ENCODE measurements at places on chromosomes 2 and 18.

DNA sequence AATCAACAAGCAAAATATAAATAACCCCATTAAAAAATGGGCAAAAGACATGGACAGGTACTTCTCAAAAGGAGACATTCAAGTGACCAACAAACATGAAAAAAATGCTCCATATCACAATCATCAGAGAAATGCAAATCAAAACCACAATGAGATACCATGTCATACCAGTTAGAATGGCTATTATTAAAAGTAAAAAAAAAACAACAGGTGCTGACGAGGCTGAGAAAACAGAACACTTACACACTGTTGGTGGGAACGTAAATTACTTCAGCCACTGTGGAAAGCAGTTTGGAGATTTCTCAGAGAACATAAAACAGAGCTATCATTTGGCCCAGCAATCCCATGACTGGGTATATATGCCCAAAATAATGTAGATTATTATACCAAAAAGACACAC lies 69.1 kb downstream of the CWC22 start:
- DNase-seq = no peak

DNA sequence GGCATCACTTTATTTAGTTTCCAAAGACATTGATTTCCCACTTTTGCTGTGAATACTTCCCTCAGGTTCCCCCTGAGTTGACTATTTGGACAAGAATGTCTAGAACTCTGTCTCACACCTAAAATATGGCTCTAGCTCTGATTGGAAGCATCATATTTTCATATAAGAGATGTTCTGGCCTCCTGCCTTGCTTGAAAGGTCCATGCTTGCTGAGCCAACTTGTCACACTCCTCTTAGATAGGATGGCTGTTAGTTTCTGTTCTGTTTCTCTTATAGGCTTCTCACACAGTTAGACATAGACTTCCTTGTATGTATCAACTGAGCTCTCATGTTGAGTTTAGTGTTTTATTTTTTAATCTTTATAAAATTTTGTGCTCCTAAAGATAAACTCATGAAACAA lies 87.1 kb downstream of the CNTNAP5 start:
- DNase-seq = no peak

DNA sequence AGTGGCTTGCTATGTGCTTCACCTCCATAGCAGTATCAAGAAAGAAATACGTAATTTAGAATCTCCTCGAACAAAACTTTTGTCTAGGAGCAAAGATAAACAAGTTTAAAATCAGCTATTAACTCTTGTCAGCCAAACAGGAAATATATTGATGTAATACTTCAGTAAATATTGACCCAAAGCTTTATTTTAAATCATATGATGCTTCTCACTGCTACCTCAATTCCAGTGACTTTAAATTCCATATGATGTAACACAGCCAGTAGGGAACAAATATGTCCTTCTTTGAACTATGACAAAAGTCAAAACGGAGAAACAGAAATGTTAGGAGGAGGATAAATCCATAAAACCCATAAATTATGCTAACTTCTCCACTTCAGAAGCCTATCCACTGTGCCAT lies 7.2 kb downstream of the RNF103 start:
- no peak for DNase-seq

GRCh38 chr2:85702172-85702571 lies 8.0 kb downstream of the GNLY start:
- no peak for DNase-seq

GRCh38 chr2:219296631-219297391 lies 12.4 kb downstream of the PTPRN start:
- no peak for DNase-seq

DNA sequence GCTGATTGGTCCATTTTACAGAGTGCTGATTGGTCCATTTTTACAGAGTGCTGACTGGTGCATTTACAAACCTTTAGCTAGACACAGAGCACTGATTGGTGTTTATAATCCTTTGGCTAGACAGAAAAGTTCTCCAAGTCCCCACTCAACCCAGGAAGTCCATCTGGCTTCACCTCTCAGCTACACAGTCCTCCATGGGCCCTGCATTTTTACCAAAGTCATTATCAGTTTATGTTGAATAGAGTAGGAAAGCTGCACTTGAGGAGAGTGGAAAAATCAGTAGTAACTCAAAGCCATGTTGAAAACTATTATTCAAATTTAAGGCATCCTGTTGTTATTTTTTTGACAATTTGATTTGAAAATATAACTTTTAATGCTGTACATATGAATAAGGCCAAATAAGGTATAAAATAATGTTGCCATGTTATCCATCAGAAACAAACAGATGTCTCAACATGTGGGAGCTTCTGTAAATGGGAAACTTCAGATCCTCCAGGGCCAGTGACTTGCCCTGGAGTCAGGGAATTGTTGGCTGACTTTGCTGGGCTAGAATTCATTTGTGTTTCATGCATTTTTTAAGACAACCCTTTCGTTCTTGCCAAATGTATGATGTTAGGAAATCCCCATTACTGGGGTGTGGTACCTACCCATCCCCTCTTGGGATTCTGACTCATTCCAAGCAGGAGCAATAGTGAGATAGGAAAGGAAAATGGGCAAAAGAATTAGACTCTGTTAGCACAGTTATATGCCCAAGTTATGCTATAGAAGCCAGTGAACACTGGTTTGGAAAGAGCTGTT lies 37.8 kb upstream of the CCDC195 start:
- DNase-seq = no peak

- no peak for DNase-seq
These were observed 151.9 kb upstream of the PELI1 start for GRCh38 chr2:64296140-64296480.

DNA sequence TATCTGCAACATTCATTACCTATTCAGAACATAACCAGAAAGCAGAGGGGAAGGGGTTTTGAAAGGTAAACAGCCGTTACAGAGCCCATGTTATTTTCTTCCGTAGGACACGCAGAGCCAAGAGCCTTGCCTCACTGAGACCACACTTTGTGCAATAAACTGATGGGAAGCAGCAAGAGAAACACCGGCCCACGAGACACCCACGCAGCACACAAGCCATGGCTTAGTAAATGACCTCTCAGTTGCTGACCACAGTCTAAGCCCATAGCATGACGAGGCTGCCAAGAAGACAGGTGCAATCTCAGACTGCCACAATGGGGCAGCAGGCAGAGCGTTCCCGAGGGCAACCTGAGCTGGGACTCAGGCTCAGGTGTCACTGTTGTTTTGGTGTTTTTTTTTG lies 59.6 kb downstream of the CABYR start:
- no peak for DNase-seq

- no peak for DNase-seq
These were observed 135.8 kb downstream of the SH3RF3 start for GRCh38 chr2:109264595-109265328.

- DNase-seq = no peak
These were observed 213.0 kb downstream of the TNS1 start for GRCh38 chr2:217789736-217790181.

DNA sequence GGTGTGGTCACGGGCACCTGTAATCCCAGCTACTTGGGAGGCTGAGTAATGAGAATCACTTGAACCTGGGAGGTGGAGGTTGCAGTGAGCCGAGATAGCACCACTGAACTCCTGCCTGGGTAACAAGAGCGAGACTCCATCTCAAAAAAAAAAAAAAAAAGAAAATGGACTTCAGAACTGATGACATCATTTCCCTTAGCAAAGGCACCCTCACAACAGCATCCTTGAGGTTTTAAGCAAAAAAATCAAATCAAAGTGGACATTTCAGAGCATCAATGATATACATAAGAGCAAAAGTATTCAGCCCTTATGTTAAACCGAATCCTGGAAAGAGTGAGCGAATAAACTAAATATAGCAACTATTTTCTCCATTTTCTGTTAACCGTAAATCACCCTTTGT lies 45.3 kb downstream of the EPB41L3 start:
- no peak for DNase-seq

- no peak for DNase-seq
These were observed 190.0 kb downstream of the NAPG start for GRCh38 chr18:10715791-10716190.

DNA sequence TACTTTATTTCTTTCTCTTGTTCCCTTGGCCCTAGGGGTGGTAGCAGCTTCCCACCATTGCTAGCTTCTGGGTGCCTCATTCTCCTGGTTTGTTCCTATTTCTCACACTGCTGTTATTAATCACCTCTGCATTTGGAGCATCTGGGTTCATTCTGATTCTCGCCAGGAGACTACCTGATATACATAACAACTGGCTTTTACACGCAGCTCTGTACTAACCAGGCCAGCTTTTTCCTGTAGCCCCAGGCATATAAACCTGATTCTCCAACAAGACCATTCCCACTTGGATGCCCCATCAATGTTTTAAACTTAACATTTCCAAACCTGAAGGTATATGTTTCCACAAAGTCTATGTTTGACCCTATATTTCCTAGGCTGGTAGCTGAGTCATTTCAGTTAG lies 403.9 kb upstream of the DCC start:
- no peak for DNase-seq

GRCh38 chr2:226338825-226339224 lies 460.8 kb downstream of the IRS1 start:
- DNase-seq = no peak

- no peak for DNase-seq
These were observed 34.5 kb downstream of the LYPD6 start for GRCh38 chr2:149364839-149365238.

GRCh38 chr2:119546447-119546767 lies 2.2 kb downstream of the CFAP221 start:
- DNase-seq = no peak

DNA sequence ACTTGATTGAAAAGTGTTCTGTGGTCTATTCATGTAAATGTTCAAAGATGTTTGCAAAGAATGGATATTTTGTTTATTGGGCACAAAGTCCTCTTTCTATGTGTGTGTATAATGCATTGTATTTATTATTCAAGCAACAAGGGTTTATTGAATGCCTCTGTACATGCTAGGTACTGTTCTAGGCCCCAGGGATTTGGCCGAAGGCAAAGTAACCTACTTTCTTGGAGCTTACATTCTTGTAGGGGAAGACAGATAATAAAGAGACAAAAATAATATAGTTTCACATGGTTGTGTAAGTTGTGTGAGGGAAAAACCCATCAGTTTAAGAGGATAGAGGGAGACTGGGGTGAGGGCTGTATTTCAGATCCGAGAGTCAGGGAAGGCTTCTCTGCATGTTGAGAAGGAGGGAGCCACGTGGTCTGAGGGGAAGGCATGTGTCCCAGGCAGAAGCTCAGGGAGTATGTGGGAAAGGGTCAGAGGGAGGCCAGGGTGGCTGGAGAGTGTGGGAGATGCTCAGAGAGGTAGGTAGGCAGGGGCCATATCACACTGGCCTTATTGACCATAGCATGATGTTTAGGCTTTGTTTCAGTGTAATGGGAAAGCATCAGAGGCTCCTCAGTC lies 40.4 kb upstream of the GPR155 start:
- no peak for DNase-seq

DNA sequence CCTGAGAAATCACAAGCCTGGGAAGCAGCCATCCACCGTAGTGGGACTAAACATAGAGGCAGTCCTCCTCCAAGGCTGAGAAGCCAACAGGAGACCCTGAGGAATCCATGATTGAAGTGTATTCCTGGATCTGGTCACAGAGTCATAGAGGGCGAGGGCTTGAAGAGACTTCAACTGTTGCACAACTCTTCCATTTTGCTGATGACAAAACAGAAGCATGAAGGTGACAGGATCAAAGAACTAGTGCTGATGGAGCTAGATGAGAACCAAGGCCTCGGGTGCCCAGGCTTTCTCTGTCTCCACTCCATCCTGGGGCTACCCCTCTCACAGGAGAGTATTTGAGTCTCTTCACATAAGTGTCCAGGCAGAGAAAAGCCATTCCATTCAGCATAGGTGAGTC lies 30.1 kb upstream of the RAB27B start:
- no peak for DNase-seq

- DNase-seq = no peak
These were observed 29.2 kb downstream of the KCNG3 start for GRCh38 chr2:42464631-42465030.

DNA sequence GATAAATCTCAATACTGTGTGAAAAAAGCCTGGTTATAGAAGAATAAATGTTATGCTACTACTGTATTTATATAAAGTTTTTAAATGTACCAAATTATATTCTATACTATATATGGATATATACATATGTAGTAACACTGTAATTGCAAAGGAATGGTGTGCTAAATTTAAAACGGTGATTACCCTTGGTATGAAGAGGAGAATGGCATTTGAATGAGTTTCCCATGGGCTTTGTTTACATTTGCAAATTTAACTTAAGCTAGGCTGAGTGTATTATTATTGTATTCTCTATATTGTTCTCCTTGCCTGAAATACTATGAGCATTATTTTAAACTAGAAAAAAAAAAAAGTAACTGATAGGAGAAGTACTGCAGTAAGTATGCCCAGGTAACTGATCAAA lies 4.7 kb upstream of the SP3 start:
- no peak for DNase-seq
